ENCODE measurements at places on chromosomes 16 and 17. TPM values are rescaled to one million over a fixed set of nuclear protein-coding genes. Genes with fewer than 3 reads are reported as not detected.

DNA sequence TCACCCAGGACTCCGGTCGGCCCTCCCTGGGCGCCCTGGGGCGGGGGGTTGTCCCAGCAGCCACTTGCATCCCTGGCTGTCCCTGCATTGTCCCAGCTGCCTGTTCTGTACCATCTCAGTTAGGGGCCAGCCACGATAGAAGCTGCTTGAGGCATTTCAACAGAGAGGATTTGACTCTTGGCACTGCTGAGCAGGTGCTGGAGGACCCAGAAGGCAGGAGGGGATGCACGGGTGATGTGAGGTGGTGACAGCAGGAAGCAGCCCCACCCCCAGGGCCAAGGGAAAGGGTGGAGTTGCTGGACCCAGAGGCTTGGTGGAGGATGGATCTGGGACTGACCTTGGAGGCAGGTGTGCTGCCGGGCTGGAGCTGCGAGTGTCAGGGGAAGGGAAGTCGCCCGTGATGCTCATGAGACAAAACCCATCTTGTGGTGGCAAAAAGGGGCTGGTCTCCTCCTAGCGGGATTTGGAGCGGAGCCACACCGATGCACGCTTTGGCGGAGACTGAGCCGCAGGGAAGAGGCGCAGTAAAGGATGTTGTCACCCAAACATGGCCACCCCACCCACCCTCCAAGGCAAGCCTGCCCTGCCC, 188.0 kb upstream of the GSE1 start:
- DNase-seq, result peak; percentile 21

GRCh38 chr17:19641687-19642372, 6.7 kb upstream of the ALDH3A2 start:
- no peak for DNase-seq

DNA sequence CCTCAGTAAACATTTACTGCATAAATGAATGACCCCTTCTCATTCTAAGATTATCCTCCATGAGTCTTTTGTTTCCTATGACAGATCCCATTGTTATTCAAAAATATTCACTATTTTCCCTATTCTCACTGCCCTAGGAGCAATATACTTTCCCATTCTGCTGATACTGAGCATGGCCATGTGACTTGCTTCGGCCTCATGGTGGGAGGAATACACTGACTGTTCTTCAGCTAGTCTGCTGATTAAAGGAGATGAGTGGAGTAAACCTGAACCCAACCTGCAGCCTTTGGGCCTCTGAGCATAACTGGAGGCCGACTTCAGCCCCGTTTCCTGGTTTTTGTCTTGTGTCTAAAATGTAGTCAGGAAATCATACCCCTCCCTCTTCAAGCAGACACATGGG, 531.8 kb upstream of the SALL1 start:
- DNase-seq, result no peak

GRCh38 chr16:8966817-8967131, 3.1 kb upstream of the USP7 start:
- DNase-seq, result no peak

GRCh38 chr17:42678951-42679491, 2.2 kb upstream of the PLEKHH3 start:
- DNase-seq, result no peak

DNA sequence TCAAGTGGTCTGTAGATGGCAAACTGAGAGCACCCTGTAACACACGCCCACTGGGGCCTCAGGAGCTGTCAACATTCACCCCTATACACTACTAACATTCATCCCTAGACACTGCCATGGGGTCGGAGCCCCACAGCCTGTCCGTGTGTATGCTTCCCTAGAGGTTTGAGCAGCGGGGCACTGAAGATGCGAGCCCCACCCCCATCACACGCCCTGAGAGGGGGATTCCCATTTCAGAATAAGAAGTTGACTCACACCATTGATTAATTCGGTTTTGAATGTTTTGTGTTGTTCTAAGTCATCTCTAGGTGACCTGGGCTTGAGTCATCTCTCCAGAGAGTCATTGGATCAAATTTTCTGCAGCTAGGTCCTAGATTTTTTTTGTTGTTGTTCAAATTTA, 37.3 kb upstream of the MMD start:
- no peak for DNase-seq

GRCh38 chr17:78972507-78973105, 7.1 kb downstream of the LGALS3BP start:
- no peak for DNase-seq

GRCh38 chr16:85334718-85335583, 222.7 kb upstream of the CIBAR2 start:
- DNase-seq, result no peak

DNA sequence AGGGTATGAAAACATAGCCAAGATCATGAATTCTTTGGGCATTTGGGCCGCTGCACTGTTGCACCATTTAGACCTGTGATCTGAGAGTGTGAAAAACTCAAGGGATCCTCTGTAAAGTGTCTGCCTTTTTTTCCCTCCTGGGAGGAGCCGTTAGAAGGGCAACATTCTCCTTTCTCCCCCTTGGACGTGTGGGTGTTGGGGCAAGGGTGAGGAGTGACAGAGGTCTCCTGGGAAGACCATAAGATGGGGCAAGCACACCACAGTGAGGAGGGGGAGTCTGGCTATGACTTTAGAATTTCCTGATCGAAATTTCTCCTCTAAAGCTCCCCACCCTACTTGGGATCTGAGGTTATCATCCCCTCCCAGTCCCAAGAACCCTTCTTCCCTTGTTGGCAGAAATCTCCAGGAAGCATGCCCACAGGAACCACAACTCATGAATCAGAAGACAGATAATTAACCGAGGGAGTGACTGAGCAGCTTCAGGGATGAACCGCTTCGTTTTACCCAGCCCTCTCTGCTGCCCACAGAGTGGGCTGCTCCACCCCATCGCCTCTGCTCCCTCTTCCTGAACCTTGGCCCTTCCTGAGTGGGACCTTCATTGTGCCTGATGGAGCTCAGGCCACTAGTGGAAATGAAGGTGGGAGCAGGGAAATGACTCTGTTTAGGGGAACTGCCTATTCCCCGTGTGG, 4.2 kb downstream of the ITGB3 start:
- no peak for DNase-seq

GRCh38 chr16:57884655-57885133, 82.4 kb upstream of the KIFC3 start:
- peak; percentile 38 for DNase-seq

- no peak for DNase-seq
These were observed 577.5 kb downstream of the RBFOX1 start for GRCh38 chr16:7910116-7910515.

DNA sequence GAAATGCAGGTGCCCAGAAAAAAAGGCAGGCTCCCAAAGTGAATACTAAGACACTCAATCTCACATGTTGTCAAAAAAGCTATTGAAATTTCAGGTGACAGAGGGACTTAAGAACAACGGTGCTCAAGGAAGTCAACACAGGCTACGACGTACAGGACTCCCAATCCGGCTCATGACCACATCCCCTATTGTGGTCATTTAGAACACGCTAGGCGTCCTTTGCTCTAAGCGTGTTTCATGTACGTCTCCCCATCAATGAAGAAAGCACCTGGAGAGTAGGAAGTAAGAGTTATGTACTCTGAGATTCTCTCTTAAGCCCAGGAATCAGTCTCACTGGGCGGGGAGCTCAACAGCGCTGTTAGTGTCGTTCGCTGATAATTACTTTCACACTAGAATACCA, 94.1 kb downstream of the MRM3 start:
- DNase-seq, result no peak

DNA sequence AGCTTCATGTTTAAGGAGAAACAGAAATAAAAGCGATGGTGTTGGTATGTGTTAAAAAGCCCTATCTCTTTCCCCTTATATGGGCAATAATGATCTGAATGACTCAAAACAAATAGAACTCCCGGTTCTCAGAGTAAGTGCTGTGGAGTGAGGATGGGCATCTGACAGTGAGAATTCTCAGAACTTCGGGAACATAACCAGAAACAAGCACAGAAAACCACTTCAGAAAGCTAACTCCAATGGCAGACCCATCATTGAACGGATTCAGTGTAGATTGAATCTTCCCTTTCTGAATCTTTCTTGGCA, 67.2 kb downstream of the CDH8 start:
- DNase-seq, result no peak

DNA sequence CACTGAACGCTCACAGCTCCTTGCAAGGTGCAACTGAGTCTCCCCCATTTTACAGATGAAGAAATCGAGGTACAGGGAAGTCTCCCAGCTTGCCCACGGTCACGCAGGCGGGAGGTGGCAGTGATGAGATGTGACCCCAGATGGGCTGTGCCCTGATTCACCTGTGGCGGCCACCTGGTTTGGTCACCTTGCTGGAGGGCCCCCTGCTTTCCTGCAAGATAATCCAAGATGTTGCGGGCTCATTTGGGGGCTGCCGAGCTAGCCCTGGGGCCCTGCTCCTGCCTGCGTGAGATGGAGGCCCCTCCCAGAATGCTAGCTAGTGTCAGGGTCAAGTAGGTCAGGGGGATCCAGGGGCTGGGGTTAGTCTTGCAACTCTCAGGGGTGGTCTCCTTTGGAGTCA, 59.6 kb upstream of the IL34 start:
- DNase-seq, result no peak

GRCh38 chr17:67088639-67089038, 44.3 kb downstream of the CACNG1 start:
- no peak for DNase-seq

DNA sequence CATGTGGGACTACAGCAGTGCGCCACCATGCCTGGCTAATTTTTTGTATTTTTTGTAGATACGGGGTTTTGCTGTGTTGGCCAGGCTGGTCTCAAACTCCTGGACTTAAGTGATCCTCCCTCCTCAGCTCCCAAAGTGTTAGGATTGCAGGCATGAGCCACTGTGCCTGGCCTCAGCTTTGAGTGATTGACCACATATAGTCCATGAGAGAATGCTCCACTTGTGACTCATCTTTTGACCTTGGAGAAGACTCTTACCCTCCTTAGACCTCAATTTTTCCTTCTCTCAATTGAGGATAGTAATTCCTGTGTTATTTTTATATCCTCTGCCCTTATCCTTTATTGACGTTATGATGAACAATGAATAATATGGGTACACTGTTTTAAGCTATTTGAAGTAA, 30.9 kb upstream of the DUSP14 start:
- DNase-seq, result no peak

DNA sequence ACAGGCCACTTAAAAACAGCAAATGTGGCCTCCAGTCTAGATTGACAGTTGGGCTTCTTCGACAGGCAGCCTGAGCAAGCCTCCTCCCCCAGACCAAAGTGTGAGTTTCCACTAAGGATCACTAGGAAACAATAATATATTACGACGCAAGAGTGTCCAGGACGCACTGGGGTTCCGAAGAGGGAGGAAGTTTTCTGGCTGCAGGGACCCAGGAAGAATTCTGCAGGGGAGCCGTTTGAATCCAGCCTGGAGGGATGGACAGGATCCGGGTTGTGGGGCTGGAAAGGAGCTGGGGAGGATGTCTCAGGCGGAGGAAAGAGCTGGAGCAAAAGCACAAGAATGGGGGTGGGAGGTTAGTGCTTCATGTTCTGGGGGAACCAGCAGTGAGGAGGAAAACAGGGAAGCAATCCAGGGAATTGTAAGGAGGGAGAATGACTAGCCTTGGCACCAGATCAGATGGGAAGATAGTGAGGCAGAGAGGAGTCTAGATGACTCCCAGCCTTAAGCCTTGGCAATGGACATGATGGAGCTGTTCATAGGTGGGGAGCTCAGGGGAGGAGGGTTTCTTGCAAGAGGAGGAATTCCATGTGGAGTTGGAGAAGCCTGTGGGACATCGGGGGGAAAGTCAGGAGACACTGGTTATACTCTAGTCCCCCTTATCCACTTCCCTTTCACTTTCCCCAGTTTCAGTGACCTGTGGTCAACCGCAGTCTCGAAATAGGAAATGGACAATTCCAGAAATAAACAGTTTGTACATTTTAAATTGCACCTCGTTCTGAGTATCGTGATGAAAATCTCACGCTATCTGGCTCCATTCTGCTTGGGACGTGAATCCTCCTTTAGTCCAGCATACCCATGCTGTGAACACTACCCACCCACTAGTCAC, 26.6 kb downstream of the NGFR start:
- DNase-seq, result no peak

- no peak for DNase-seq
These were observed 60.1 kb upstream of the NOL11 start for GRCh38 chr17:67657596-67657995.

DNA sequence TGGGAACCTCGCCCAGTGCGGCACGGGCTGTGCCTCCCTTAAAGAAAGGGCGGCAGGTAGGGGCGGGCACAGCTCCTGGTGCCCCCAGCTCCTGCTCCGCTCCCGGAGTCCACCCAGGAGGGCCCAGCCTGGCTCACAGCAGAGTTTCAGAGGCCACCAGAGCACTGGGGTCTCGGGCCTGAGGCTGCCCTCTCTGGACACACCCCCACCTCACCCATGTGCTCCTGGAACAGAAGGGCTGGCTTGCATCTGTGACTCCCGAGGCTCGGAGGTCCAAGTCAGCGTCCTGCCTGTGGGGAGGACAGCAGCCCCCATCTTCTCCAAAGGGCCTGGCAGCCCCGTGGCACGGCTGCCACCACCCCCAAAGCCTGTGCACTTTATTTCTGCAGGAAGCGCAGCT, 62.7 kb downstream of the RBFOX3 start:
- DNase-seq, result no peak

GRCh38 chr17:42404326-42405055, 16.2 kb upstream of the STAT3 start:
- DNase-seq, result peak; percentile 15

DNA sequence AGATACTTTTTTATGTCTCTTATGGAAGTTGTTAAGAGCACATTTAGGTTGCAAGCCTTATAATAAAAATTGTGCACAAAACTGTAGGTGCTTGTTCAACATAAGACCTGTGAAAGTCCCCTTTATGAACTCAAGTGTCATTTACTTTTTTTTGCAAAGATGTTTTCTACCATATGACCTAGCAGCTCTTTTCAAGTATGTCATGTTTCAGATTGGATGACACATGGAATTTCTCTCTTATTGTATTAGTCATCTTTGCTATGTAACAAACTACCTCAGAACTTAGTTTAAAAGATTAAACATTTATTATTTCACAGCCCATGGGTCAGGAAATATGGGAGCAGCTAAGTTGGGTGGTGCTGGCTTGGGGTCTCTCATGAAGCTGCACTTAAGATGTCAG, 57.9 kb downstream of the PHKB start:
- no peak for DNase-seq

Gene SPATA2L
- 18.6 TPM for total RNA-seq

Gene FSCN2
- 6.1 TPM for total RNA-seq

Gene SRRM2
- total RNA-seq, result 699 TPM

Gene NPIPB9
- total RNA-seq, result 3.0 TPM

Gene HSD17B1
- total RNA-seq, result 4.1 TPM

Gene SP6
- 1.7 TPM for total RNA-seq

Gene ZMYND15
- not detected for total RNA-seq

Data from glutamatergic neuron (in vitro differentiated cells).